ENCODE measurements at places on chromosomes 7 and 10.

GRCh38 chr10:133347710-133348517, 741 bp downstream of the PRAP1 start:
- DNase-seq = no peak

DNA sequence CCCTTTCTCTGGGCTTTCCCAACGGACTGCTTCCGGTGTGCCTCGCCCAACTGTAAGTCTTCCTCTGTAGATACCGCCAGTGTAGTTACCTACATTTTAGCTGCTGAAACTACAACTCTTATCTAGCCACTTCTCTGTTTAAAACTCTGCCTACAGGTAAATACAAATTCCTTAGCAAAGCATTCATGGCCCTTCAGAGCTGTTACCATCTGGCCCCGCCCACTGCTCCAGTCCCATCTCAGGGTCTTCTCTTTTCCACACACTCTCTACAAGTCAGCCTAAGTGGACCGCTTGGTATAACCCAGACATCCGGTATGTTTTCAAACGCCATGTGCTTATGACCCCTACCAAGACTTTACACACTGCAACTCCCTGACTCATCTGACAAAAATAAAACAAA, 41.0 kb upstream of the LAMB4 start:
- DNase-seq = no peak

DNA sequence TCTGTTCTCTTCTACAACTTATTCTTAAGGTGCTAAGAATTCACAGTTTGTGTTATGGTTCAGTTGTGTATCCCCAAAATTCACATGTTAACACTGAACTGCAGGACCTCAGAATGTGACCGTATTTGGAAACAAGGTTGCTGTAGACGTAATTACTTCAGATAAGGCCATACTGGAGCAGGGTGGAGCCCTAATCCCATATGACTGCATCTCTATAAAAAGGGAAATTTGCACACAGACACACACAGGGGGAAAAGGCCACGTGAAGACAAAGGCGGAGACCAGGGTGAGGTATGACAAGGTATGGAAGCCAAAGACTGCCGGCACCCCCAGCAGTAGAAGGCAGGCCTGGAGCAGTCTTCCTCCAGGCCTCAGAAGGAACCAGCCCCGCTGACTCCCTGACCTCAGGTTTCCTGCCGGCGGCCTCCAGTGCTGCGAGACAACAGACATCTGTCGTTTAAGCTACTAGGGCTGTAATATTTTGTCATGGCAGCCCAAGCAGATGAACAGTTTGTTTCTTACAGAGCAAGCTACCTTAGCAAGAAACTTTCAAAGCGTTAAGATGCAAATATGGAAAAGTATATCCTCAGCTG, 98.7 kb downstream of the PROSER2 start:
- no peak for DNase-seq

DNA sequence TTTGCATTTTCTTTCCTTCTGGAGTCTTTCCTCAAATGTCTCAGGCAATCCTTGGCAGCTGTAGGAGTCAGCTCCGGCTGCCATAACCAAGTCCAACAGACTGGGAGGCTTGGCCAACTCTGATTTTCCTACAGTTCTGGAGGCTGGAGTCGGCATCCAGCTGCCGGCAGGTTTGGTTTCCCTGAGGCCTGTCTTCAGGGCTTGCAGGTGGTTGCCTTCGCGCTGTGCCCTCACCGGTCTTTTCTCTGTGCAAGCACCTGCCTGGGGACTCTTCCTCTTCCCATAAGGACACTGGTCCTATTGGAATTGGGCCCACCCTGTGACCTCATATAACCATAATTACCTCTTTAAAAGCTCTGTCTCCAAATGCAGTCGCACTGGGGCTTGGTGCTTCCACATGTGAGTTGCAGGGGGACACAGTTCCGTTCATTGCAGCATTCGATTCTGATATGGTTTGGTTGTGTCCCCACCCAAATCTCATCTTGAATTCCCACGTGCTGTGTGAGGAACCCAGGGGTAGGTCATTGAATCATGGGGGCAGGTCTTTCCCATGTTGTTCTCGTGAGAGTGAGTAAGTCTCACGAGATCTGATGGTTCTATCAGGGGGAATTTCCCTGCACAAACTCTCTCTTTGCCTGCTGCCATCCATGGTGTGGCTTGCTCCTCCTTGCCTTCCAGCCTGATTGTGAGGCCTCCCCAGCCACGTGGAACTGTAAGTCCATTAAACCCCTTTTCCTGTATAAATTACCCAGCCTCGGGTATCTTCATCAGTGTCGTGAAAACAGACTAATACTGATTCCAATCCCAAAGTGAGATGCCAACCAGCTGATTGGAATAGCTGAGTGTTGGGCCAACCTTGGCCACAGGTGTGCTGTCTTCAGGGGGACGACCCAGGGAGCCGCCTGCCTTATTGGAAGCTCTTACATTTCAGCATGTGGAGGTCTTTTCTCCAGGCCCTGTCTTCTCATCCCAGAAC, 7.9 kb downstream of the GALNTL5 start:
- no peak for DNase-seq

- DNase-seq = no peak
These were observed 12.7 kb downstream of the FAS start for GRCh38 chr10:89003344-89003743.

GRCh38 chr7:149261829-149262617, at the start of gene ZNF783:
Gene ZNF783, plus strand, starts transcription at chr7:149262196. Its CDS starts 138 bp downstream, at chr7:149262334.
- DNase-seq = peak; percentile 87

DNA sequence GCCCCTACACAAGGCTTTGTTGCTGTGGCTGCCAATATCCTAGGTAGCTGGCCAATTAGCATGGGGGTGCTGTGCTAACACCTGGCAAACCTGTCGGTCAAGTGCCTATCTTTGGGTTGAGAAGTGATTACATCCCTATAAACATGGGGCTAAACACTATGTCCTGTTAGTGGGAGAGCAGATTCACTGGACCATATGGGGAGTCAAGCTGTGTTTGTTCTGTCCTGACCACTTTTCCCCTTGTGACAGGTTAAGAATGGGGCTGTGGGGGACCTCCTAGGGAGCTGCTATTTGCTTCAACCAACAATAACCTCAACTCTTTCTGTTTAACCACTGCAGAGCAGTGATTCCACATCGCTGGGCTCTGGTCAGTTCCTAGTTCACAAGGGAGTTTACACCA, 151.5 kb upstream of the AOAH start:
- DNase-seq = no peak

GRCh38 chr7:151696721-151697514, 177.2 kb upstream of the RHEB start:
- DNase-seq = no peak

GRCh38 chr7:156237614-156238013, 403.0 kb upstream of the RNF32 start:
- no peak for DNase-seq

- DNase-seq = no peak
These were observed 139.2 kb downstream of the TEX36 start for GRCh38 chr10:125543796-125544195.

DNA sequence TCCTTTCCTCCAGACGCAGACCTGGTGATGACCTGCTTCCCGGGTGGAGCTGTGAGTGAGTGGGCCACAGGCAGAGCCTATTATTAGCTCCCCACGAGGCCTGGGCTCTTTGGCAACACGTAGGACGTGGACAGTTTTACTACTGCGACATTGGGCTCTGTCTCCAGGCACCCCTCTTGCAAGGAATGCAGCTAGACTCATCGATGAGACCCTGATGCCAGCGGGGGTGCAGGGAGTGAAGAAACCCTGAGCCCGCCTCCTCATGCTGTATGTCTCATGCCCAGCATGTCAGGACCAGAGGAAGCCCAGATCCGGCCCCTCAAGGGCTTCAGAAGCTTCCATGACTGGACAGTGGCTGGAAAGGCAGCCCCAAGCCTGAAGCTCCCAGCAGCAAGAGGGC, 161.9 kb downstream of the TCERG1L start:
- no peak for DNase-seq

- DNase-seq = no peak
These were observed 33.4 kb downstream of the OGDH start for GRCh38 chr7:44639671-44640321.

DNA sequence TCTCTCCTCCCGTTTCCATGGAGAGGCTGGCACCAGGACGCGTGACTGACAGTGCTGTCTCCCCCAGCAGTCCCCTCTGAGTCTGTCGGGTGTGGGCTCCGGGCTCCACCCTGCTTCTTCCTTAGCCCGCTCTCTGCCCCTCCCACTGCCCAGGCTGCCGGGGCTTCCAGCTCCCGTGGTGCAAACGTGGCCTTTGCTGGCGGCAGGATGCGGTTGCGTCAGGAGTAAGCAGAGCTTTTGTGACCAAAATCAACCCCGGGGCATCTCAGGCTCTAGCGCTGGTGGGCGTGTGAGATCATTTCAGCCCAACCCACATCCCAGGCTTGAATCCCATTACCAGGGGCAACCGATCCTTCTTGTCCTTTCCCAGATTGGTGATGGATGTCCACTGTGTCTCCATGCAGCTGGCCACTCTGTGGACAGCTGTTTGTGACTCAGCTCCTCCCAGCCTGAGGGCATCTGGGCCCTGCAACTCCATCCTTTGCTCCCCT, 28.2 kb downstream of the PTPRE start:
- no peak for DNase-seq

GRCh38 chr10:123614888-123615287, 51.3 kb upstream of the GPR26 start:
- DNase-seq = peak; percentile 34

DNA sequence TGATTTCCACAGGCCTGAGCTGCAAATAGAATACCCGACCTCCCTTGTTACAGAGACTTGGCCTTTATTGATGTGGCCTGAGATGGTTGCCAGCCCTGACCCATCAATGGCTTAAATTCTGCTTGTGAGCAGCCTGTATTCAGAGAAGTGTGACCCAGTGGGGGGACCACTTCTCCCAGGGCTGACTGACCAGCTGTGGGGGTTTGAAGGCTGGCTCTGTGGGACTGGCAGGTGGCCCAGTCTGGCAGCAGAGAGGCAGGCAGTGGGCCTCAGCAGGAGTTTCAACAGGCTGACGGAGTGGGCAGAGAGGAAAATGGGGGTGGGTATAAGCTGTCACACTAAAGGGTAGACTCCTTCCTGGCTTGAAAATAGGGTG, 12.2 kb upstream of the PPIF start:
- no peak for DNase-seq

DNA sequence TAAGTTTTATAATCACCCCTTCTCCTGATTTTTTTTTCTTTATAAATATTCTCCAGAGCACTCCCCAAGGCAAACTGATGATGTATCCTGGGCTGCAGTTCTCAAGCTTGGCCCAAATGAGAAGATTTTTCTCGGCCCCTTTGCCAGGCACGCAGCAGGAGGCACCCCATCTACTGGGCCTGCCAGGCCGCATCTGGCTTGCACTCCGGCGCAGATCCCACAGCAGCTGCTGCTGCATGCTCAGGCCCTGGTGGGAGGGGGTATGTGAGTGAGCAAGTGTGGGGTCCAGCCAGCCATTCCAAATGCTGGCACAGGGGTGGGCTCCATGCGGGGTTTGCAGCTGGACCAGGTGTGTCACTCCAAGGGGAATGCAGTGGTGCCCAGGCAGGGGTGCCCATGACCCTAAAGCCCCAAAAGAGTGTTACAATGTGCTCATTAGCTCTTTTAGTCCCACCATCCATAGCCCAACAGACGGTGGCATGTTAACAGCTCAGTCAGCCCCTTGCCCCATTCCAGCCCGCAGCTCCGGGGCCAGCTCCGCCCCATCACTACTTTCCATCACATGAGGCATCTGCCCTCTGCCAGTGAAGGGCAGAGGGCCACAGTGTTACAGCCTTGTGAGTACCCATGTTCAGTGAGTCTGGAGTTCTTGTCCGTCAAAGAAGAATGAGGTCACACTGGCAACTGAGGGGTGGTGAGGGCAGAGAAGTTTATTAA, 25.9 kb downstream of the OAT start:
- DNase-seq = no peak

DNA sequence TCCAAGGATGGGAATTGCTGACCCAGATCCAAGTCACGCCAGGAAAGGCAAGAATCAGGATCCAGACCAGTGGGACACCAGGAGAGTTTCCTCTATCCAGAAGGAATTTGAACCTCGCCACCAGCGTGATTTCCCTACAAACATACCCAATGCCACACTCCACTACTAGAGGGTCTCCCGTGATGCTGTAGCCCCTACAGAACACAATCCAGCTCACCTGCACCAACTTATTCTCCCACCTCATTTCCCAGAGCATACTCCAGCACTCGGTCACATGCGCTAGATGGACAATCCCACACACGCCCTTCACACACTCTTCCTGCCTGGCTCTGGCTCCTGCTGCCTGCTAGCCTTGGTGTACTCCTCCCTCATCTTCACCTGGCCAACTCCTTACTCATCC, 142.1 kb upstream of the PDE1C start:
- no peak for DNase-seq

- no peak for DNase-seq
These were observed 20.7 kb upstream of the GRID1 start for GRCh38 chr10:86387178-86387794.

DNA sequence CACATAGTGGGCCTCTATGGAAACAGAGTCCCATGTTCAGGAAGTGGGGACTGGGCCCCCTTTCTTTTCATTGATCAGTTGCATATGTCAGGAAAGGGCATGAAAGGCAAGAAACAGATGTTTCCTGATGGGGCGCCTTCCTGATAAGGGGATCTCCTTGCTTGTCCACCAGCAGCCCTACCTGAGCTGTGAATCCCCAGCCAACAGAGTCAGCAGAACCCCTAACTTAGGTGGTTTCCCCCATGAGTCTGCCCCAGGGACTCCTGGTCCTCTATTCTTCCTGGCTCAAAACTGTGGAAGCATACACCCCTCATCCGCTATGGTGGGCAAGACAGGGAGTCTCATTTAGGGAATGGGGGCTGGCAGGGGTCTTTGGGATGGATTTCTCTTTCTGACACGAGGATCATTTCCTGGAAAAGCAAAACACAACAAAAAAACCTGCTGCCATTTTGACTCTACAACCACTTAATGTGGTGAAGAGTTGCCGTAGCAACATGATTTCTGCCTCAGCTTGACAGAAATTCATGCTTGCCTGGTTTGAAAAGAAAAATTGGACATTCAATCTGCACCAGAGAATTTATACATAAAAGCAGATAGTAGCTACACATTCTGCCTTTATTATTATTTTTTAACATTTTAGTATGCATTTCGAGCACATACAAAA, 119.8 kb downstream of the SPAG6 start:
- no peak for DNase-seq

DNA sequence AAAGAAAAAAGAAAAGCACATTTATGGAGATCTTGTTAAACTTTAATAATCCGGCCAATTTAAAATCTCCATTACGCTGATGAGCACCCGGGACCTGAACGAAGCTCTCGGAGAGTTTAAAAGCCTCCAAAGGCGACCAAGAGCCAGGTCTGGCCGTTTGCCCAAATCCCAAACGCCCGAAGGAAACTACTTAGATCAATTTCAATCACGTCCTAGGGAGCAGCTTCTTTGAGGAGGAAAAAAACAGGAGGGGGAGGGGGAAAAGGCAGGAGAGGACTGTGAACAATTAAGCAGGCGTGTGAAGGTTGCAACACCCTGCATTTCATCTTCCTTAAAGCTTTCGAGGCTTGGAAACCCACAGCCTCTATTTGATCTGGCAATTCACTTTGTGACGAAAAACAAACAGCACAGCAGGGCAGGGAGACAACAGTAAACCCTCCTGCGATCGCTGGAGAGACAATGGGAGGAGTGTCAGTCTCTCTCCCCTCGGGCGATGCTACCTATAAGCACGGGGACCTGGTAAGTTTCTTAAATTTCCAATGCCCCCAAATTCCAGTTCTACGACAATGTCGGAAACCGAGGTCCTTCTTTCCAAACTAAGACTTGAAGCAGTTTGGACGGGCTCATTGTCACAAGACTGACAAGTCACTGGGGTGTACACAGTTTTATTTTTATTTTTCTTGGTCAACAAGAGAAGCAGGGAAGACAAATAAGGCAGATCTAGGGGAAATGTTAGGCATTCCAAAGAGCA, 1.2 kb downstream of the KLF6 start:
- DNase-seq = no peak

GRCh38 chr7:131879424-131879823, 323.0 kb upstream of the PODXL start:
- DNase-seq = no peak

GRCh38 chr7:8724080-8724718, 290.8 kb downstream of the NXPH1 start:
- DNase-seq = no peak

Measured in T-helper 2 cell (primary cell).